ENCODE measurements at places on chromosomes 13 and 19. TPM values are rescaled to one million over a fixed set of nuclear protein-coding genes. Genes with fewer than 3 reads are reported as not detected.

DNA sequence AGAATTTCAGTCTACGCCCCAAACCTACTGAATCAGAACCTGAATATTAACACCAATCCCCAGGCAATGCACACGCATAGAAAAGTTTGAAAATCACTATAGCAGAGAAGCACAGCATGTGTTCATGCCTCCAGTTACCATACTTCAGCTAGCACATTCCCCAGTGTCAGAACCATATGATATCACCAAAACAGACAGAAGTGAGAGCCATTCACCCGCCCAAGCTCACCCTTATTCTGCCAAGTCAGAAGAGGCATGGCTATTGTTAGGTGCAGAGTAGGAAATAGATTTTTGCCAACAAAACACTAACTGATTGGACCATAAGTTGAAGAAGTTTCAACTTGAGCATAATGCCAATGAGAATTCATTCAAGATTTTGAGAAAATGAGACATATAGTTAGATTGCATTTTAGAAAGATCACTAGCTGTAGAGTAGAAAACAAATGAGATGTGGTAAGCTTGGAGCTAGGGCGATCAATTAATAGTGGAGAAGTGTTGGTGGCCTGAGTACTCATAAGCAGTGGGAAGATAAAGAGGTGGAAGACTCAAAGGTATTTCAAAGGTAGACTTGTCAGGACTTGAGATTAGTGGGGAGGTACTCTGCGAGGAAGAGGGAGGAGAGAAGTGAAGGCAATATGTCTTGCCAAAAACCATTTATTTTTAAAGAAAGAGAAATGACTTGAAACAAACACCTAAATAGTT, 492.4 kb downstream of the SUCLA2 start:
- no peak for DNase-seq

DNA sequence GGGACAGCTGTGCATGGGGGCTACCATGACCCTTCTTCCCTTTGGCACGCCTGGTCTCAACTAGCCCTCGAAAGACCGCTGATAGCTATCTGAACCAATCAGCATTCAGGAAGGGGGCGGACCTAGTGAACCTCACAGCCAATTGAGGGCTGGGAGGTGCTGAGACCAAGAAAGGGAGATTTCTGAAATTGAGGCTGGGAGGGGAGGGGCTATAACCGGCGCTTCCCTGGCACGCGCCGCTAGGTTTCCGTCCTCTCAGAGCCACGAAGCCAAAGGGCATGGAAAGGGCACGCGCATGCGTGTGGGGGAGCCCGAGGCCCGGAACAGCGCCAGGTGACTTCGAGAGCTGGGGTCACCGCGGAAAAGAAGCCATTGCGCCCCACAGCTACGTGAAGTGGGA, 4.2 kb upstream of the PAFAH1B3 start:
- no peak for DNase-seq

GRCh38 chr19:800360-801029, 3.2 kb downstream of the PTBP1 start:
- no peak for DNase-seq

POLR2I gene
- total RNA-seq: 118 TPM

DNA sequence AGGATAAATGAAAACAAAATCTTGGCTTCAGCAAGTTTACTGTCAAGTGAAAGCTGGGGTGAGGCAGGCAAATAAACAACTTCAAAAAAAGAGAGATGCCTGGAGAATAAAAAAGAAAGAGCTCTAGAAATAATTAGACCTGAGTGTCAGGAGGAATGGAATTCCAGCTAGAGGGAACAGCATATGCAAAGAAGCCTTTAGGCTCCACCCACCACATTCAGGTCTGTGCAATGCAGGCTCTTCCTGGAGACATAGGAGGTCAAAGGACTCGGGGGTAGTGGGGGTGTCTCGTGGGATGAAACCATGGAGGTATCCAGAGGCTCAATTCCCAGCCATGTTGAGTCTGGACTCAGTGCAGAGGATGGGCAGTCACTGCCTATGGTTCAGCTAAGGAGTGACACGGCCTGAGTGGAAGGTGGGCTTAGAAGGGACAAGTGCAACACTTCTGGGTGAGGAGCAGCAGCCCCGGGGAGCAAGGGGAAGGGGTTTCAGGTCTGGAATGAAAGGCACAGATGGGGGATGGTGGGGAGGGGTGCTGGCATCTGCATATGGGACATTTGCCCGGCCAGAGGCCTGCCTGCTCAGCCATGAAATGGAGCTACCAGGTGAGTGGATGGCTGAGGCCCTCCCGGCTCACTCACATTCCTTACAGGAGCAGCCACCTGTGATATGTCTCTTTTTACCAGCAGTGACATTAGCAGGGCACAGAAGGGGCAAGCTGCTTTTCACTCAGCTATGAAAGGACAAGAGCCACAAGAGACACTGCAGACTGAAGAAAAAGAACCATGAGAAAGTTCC, 12.3 kb downstream of the LATS2 start:
- no peak for DNase-seq

Data from CD8-positive, alpha-beta memory T cell (primary cell).